NCI-H1417 (cell line): ENCODE measurements at places on chromosomes 11 and 22.
A peak's percentile ranks its signal among the peaks of the same experiment; 100 is the strongest.

- no peak for DNase-seq
Observed at GRCh38 chr11:16816358-16817270, 78.2 kb downstream of the C11orf58 start.

- DNase-seq, result no peak
Observed at GRCh38 chr11:126076641-126077040, 14.0 kb upstream of the CDON start.

DNA sequence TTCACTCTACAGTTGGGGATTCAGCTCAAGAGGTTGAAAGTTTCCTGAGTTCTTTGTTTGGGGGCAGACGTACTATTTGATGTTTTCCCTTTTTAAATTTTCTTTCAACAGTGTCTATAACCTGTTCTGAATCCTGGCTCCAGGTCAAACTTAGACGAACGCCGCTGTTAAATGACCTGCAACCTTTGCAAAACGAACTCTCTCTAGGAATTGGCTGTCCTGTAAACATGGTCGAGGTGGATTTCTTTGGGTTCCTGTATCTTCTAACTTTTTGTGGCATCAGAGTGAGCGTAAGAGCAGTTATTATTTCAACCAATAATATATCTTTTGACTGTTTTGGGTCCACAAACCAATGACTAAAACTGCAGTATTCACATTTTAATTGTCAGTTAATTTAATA is 1.6 kb downstream of the OOSP4A start:
- no peak for DNase-seq

- DNase-seq, result no peak
Observed at GRCh38 chr22:50694766-50695420, 22.3 kb downstream of the SHANK3 start.

- no peak for DNase-seq
Observed at GRCh38 chr11:86629045-86629706, 43.2 kb downstream of the ME3 start.

DNA sequence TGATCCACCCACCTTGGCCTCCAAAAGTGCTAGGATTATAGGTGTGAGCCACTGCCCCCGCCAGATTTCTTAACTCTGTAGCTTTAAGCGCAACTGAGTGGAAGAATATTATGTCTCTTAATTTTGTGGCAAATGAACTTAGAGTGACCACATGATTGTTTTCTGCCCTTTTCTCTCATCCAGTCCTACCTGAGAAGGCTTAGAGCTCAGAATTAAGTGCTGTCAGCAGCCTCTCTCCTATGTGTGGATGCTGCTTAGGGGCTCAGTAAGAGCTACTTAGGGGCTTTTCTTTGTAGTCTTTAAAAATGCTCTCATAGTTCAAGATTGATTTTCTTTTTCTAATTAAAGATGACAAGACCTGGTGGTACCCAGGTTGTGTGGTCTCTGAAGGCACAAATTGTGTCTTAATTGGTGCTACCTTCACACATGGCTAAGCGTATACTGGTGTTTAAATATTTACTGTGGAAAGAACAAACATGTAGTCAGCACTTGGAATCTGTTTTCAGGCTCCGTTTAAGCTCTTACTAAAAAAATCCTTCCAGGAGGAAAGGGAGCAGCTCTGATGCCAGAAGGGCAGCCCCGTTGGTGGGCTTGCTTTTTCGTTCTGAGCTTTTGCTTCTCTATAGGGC is 59.3 kb downstream of the DEPDC5 start:
- peak; percentile 16 for DNase-seq

GRCh38 chr11:117099696-117100095 is 1.5 kb upstream of the SIK3 start:
- DNase-seq, result no peak
